ENCODE measurements at places on chromosomes 16 and 17.
A peak's percentile ranks its signal among the peaks of the same experiment; 100 is the strongest.

GRCh38 chr17:41919165-41919817 lies 540 bp upstream of the ACLY start:
- peak; percentile 69 for ATAC-seq

- ATAC-seq = no peak
These were observed 128.0 kb downstream of the LAT start for GRCh38 chr16:29112755-29113347.

GRCh38 chr16:194516-194915 lies 14.3 kb downstream of the HBQ1 start:
- no peak for ATAC-seq

- ATAC-seq = no peak
These were observed 323.2 kb upstream of the CDH5 start for GRCh38 chr16:66043326-66043725.

- ATAC-seq = no peak
These were observed 17.9 kb downstream of the IGFBP4 start for GRCh38 chr17:40460968-40461731.

DNA sequence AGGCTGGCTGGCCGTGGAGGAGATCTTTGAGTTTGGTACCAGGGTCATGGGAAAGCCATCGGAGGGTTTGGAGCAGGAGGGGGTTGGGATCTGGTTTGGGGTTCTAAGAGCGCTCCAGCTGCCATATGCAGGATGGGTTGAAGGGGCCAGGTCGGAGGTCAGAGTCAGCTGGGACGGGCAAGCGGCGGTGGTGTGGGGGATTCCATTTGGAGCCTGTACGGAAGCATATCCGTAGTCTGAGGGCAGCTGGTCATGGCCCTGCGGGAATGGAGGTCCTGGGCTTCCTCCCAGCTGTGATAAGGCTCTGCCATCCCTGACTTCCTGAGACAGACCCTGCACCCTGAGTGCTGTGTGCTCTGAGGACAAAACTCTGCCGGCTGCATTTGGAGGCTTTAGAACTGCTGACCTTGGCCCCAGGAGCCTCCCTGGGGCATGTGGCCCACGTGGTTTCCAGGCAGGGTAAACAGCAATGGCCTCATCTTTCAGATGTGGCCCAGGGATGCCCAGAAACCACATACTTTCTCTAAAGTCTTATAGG lies 46.5 kb downstream of the ATP2C2 start:
- no peak for ATAC-seq

- no peak for ATAC-seq
These were observed 8.7 kb downstream of the C16orf87 start for GRCh38 chr16:46822270-46822669.

DNA sequence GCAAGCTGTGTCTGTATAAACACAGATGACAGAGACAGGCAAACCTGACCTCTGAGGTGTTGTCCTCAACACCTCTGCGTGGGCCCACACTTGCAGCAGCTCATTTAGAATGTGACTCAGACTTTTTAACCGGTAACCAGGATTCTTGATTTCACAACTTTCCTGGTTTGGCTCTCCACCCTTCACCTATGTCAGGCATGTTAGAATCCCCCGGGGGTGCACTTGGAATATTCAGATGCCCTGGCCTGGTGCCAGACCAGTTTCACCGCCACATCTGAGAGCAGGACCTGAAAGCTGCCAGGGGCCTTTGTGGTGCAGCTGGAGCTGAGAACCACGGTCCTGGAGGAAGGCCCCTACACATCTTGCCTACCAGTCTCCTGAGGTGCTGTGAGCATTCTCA lies 4.8 kb downstream of the DHODH start:
- ATAC-seq = no peak

GRCh38 chr16:81316176-81316496 lies 1.4 kb downstream of the GAN start:
- no peak for ATAC-seq

DNA sequence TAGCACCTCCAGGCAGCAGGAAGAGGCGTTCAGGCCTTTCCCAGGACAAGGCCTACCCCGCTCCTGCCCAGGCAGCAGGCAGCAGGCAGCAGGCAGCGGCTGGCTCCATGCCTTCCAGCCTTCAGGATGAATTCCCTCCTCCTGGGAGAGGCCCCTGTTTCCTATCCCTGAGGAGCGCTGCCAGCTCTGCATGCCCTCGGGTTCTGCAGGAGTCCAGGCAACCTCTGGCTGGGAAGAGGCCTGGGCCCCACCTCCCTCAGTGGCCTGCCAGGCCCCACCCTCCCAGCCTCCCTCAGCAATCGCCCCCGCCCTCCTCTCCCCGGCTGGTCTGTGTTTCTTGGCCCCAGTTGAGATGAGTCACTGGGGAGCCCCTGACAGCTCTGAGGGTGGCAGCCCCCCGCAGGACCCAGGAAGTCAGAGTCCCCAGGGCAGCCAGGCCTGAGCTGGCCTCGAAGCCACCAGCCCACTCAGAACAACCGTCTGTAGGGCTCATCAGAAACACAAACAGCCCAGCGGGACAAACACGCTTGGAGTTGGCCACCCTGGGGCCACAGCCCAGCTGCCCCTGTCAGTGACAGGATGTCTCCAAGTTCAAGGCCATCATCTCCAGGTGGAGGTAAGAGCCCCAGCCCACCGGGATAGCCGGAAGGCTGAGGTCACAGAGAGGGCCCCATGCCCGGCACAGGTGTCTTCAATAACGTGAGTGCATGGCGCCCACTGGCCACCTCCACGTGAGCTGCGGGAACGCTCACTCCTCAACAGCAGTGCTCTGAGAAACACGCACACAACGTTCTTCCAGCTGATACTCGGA lies 39.5 kb upstream of the CIBAR2 start:
- ATAC-seq = peak; percentile 77

- ATAC-seq = no peak
These were observed 4.1 kb downstream of the KRT31 start for GRCh38 chr17:41393294-41393693.

DNA sequence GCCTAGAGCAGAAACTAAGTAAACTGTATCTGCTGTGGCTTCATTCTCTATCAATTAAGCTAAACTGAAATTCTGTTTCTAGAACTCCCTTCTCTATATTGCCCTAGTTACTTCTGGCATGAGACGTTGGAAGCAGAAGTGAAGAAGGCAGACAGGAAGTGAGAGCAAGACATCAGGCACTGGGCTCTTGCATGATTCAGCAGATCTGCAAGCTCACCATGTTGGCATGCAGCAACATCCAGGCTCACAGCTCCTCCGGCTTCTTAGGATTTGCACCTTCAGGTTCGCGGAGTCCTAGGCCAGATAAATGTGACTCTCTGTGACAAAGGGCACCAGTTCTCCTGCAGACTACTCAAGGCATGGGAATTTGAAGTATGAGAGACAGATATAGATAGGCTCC lies 148.3 kb downstream of the CDH8 start:
- no peak for ATAC-seq

- ATAC-seq = no peak
These were observed 42.9 kb downstream of the PRKCA start for GRCh38 chr17:66345264-66345663.

- no peak for ATAC-seq
These were observed 112.2 kb downstream of the VPS53 start for GRCh38 chr17:602436-602835.

GRCh38 chr17:55161935-55162555 lies 102.7 kb upstream of the HLF start:
- no peak for ATAC-seq

DNA sequence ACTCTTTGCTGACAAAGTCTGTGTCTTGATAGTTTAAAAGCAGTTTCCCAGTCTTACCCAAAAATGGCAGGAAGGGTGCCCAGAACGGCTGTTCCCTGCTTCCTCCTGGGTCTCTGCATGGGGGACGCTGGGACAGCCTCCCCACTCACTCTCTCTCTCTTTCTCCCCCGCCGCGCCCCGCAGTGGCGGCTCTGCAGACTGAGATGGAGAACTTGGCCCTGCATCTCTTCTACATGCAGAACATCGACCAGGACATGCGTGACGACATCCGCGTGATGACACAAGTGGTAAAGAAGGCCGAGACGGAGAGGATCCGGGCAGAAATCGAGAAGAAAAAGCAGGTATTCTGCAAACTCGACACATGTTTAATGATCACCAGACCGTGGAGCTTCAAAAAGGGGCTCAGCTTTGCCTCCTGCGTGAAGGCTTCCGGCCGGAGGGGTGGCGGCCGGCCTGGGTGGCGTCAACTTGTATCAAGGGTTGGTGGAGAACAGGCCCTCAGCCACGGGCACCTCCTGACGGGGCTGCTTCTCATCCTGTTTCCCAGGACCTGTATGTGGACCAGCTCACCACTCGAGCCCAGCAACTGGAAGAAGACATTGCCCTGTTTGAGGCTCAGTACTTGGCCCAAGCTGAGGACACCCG lies 22.0 kb downstream of the CCDC40 start:
- no peak for ATAC-seq

DNA sequence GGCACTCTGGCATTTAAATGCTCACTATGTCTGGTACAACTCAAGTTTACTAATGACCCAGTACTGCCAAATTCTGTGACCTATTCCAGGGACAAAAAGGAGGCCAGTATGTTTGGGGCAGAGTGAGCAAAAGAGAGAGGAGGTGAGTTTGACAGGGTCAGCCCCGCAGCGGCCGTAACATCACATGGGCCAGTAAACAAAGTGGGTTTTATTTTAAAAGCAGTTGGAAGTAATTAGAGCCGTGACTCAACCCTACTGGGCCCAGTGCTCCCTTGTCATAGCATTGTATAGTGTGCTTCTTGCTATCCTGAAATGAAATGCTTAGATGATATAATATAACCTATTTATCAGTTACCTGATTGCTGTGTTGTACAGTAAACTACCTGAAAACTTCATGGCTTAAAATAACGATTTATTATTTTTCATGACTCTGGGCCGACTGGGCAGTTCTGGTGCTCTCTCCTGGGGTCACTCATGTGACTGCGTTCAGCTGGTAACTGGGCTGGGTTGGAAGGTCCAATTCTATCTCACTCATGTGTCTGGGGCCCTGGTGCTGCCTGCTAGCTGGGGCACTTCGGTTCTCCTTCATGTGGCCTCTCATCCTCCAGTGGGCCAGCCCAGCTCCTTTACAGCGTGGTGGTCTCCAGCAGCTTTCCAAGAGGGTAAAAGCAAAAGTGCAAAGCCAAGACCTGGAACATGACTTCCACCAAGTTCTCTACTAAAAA lies 27.4 kb downstream of the IQCK start:
- ATAC-seq = no peak

- no peak for ATAC-seq
These were observed 7.2 kb upstream of the MRTFB start for GRCh38 chr16:14063618-14064581.

DNA sequence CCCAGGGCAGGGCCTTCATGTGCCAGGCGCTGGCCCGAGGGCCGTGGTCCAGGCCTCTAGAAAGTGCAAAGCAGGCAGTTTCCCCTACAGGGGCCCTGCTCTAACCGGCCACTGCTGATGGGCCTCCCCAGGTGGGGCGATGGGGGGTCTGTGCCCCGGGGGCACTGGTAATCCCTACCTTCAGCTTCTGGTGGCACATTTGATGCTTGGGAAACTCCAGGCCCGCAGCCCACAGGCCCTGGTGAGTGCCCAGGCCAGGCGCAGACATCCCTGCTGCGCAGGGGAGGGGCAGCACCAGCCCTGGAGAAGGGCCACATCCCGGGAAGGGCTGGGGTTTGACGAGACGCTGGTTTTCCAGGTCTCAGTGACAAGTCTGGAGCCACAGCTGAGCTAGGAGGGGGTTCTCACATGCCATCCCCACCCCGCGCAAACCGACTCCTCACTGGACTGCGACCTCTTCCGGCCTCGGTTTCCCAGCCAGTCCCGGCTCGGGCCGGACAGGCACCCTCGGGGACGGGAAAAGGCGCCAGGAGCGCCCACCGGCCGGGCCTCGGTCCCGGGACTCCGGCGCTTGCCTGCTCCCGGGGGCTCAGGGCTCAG lies 1.6 kb downstream of the DOC2B start:
- no peak for ATAC-seq

- ATAC-seq = no peak
These were observed 274.6 kb downstream of the HS3ST3B1 start for GRCh38 chr17:14575471-14575953.

DNA sequence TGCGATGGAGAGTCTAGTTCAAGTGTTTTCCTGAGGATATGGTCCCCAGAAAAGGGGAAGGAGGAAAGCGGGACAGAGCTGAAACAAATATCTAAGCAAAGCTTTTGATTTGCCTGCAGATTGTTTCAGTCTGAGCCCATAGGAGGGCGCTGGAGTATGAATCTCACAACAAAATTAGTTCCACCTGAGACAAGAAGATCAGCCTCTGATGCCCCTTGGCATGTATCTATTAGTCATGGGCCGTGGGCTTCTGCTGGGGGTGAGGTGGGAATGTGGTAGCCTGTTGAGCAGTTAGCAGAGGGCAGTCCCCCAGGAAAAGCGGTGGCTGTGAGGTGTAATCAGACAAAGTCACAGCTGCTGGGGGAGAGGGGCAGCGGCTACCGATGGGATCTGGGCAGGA lies 446.9 kb downstream of the CA10 start:
- no peak for ATAC-seq

DNA sequence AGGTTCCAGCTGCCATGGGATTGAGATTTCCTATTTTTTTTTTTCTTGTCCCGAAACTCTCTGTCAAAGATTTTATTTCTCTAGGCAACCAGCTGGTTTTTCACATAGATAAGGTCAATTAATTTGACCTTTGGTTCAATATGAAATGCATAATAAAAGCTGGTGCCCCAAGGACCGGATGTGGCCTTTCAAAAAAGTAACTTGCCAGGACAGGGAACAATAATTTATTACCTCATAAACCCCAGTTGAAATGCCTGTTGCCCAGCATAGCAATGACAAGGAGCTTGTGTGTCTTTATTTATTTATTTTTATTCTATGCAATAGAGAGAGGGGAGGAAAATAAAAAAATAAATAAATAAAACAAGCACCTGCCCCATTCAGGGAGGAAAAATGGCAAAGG lies 472.7 kb downstream of the KCNJ2 start:
- ATAC-seq = no peak

DNA sequence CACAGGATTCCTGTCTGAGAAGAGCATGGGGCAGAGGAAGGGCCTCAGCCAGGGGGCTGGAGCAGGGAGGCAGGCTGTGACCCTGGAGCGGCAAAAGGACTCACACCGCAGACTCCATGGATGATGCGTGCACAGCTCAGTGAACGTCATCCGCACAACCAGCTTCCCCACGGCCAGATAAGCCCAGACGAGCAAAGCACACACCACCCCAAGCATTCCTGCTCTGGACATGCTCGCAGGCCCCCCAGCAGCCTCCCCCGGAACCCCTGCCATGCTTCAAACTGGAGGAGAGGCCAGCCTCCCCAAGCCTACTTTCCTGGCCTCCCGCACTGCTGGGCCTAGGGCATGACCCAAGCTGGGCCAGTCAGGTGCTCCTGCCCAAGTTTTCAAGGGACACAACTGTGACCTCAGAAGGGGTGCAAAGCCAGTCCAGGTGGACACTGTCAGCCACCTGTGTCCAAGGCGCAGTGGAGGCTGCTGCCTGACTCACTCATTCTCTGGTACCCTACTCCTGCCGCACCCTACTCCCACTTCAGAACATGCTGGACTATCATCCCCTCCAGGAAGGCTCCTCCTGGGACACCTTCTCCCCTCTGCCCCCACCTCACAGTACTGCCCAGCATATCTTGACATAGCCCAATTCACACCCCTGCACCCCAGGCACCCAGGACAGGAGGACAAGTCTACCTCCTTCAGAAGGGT lies 4.8 kb downstream of the BCAR1 start:
- ATAC-seq = no peak

All from motor neuron (in vitro differentiated cells).